ENCODE measurements at places on chromosomes 1 and 21.
A peak's percentile ranks its signal among the peaks of the same experiment; 100 is the strongest.

DNA sequence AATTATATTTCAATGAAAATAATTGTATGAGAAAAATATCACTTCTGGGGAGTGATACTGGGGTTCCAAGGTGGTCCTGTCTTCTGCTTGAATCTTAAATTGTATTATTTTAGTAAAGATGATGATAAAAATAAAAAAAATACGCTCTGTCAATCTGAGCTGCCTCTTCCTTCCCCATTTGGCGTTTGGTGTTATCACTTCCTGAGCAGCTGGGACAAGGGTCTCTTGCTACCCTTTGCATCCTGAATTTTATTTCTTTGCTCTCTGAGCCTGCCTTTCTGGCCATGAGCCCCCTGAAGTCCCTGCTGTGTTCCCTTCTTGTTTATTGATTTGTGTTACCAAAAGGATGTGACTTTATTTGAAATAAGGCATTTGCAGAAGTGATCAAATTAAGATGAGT is 111.0 kb downstream of the KCNJ6 start:
- DNase-seq: no peak

DNA sequence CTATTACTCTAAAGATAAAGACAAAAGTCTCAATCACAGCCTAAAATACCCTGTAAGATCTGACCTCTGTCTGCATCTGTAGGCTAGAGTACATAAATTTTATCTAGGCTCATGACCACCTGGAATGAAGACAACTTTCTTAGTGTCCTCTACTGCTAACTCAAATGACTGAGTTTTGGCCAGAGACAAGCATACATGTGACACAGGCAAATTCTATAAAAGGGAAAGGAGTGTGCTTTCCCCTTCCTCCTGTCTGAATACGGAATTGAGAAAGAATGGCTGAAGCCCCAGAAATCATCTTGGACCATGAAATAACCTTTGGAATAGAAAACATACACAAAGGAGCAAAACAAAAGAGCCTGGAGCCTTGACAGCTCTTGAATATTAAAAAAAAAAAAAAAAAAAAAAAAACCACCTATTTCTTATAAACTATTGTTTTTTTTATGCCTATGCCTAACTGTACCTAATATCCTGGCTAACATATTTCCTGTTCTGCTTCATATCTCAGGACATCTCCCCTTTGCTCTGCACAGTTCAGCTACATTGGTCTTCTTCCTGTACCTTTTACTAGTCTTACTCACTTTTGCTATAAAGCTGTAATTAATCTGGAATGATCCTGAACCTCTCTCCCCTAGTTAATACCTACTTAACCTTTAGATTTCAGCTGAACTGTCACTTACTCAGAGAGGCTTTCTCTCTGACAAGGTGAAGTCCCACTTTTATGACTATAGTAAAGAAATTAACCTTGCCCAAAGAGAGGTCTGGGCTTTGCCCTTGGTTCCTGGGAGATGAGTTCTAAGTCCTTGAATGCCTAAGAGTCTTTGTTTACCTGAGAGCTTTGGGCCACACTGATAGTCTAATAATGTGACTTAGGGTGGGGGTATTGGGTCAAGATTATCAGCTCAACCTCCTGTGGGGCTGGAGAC is 16.1 kb downstream of the UCHL5 start:
- no peak for DNase-seq

DNA sequence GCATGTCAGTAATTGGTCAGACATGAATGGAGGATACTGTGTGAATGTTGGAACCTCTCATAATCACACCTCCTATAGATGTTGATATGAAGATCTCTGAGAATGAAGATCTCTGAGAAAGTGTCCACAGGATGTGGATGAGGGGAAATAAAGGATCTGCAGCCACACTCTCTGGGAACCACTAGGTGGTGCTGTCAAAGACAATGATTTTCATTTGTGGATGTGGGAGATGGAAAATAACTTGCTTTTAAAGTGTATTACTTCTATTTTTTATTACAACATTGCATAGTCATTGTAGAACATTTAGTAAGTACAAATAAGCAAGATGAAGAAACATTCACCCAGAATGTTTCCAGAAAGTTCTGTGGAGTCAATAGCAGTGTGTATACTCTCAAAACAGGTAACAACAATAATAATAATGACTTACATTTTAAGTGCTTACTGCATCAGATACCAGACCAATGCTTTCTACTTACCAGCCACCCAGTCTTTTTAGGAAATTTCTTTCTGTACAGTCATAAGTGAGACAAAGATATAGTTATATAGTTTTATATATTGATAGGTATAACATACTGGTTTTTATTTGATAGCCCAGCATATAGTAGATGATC is 128.2 kb downstream of the ATG4C start:
- peak; percentile 2 for DNase-seq

DNA sequence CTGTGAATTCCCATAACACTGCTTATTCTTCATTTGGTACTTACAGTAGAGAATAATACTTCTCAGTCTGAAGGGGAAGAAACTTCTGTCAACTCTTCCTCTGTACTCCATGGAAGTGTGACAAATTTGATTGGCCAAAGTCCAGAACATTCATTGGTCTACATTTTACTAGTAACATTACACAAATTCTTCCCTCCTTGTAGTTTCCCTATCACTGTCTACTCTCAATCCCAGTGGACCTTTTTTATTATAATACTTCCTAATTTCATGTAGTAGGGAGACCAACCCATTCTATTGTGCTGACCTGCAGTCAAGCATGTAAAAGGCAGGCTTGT is 74.7 kb downstream of the ALG6 start:
- DNase-seq: no peak

GRCh38 chr1:192952646-192953045 is 106.5 kb downstream of the UCHL5 start:
- DNase-seq: no peak

- no peak for DNase-seq
Measured at GRCh38 chr1:32494196-32494595, 29.3 kb downstream of the ZBTB8B start.

DNA sequence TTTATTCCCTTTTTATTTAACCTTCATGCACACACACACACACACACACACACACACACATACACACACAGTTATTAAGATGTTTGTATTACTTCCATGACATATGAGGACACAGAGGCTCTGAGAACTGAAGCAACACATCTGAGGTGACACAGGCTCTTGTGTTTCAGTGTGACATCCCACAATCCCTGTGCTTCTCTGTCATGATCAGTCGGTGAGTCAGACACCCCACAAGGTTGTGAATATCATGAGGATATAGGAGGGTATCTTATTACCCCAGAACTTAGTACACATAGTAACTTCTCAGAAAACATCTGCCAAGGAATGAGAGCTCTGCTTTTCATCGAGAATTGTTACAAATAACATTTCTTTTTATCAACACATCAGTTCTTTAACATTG is 459.3 kb downstream of the PLPP3 start:
- peak; percentile 23 for DNase-seq

- peak; percentile 74 for DNase-seq
Measured at GRCh38 chr1:192489748-192490147, 85.8 kb upstream of the RGS1 start.

- no peak for DNase-seq
Measured at GRCh38 chr1:11931845-11932244, 2.7 kb upstream of the PLOD1 start.

DNA sequence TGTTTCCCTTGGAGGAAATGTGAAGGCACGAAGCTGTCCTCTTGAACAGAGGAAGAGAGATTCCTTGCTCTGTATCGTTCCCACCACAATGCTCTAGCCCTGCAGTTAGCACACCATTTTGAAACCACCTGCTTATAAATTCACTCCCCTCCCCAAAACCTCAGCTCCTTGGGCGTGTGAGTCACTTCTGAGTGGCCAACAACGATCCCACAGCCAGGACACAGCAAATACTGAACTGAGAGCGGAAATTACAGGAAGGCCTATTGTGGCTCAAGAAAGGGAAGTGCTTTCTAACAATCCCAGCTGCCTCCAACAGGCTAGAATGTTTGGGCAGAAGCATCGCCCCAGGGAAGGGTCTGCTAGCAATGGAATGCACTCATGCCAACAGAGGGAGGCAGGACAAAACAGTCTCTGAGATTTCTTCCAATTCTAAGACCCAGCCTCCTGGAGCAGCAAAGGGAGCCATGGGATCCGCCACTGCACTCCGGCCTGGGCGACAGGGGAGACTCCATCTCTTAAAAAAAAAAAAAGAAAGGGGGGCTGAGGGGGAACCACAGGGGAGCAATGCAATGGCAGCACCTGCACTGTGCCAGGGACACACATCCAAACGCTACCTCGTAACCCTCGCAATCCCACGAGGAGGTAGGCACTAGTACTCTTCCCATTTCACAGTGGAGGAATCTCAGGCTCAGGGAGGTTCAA is 1.9 kb downstream of the TMEM53 start:
- no peak for DNase-seq

DNA sequence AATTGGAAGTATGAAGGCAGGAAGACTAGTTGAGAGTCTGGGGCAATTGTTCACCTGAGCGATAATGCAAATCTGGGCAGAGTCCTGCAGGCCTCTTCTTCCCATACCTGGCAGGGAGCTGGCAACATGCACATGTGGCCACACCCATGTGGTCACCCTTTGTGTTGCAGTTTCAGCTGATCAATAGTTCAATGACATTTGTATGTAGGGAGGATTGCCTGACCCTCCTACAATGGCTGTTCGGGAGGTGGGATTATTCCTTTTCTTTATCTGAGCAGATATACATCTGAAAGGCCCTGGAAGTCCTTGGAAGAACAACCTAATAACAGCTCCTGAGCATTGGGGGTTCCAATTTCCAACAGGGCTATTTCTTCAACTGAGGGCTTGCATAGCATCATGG is 15.2 kb upstream of the TRIM45 start:
- no peak for DNase-seq

GRCh38 chr1:64679177-64679576 is 65.7 kb upstream of the RAVER2 start:
- no peak for DNase-seq

- no peak for DNase-seq
Measured at GRCh38 chr1:7005762-7006161, 220.5 kb downstream of the CAMTA1 start.

GRCh38 chr1:200588698-200589097 is 31.9 kb downstream of the KIF14 start:
- no peak for DNase-seq

GRCh38 chr1:178537382-178538090 is 24.6 kb downstream of the TEX35 start:
- DNase-seq: no peak

DNA sequence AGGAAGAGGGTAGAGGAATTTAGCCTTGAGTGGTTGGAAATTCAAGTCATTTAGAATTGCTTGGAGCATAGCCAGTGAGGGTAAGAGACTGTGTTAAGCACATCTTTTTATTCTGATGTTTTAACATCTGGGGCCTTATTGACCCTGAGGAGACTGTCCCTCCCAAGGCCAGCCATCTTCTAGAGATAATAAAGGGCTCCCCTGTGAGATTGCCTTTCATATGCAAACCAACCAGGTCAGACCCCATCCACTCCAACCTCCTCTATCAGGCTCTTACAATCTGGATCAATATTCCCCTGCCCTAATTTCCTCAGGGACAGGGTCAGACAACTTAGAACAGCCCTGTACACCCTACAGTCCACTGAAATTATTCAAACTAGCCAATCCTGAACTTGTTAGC is 93.8 kb downstream of the ATP1B1 start:
- DNase-seq: no peak

DNA sequence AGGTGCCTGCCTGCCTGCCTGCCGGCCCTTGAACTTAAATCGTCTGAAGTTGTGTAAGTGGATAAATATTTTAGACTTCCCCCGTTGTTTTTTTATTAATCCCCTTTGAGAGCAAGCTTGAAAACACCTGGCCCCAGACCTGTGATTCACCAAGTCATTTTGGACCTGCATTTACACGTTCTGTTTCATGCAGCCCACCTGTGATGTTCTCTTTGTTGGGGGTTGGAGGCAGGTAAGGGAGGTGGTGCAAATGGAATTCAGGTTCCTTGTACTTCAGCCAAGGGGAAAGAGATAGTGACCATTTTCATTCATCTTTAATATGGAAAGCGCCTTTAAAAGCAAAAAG is 1.2 kb downstream of the SLC37A1 start:
- no peak for DNase-seq

- peak; percentile 45 for DNase-seq
Measured at GRCh38 chr21:31710586-31710985, 21.3 kb downstream of the SCAF4 start.

All from AG04450 (cell line).